T-helper 2 cell (primary cell): ENCODE measurements at places on chromosomes 5 and 9.

GRCh38 chr9:133301253-133302230 lies 26.5 kb upstream of the ABO start:
- DNase-seq: no peak

GRCh38 chr5:142771666-142772065 lies 1.5 kb downstream of the ARHGAP26 start:
- DNase-seq: no peak

DNA sequence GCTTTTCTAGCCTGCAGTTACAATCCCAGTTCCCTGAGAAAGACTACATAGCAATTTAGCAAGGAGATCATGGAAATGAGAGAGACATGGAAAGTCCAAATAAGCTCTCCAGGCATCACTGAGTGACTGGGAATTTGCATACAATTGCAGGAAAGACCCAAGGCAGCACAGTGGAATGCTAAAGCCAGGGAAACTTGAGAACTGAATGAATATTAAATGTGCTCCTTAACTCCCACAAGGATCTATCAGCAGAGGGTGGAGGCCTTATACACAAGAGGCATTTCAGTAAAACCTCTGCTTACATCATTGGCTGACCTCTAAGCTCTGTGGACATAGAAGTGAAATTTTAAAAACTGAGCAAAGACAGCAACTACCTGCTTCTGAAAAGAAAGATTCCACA lies 355.6 kb upstream of the DAB2 start:
- DNase-seq: no peak

GRCh38 chr5:78893940-78894677 lies 91.0 kb downstream of the ARSB start:
- DNase-seq: no peak

DNA sequence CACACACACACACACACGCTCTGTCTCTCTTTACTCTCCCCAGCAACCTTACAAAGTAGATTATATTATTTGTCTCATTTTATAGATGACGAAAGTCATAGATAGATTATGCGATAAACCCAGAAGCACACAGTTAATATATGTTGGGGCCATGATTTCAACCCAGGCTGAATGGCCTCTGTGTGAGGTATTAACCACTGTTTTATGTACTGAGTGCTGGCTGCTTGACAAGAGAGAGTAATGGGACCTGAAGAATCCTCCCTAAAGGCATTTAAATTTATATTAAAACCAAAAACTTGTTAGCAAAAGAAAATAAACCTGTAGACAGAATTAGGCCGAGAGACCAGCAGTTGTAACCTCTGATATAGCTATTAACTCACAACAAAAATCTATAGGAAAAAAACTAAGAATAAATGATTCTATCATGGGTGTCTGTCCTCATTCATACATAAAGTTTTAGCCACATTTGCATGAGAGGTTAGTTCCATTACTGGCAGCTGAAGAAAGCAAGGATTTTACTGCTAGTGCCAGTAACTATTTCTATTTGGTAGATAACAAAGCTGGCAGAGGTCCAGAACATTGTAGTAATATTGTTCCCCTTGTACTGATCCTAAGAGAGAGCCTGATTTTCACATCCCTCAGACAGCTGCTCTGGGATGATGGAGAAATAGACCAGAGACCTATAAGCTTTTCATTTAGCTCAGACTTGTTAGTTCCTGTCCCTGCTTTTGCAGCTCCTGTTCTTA lies 250.9 kb downstream of the ADGRV1 start:
- no peak for DNase-seq

- no peak for DNase-seq
Measured at GRCh38 chr5:132392978-132393825, 23.7 kb downstream of the SLC22A5 start.

GRCh38 chr9:88833946-88834345 lies 157.3 kb upstream of the S1PR3 start:
- no peak for DNase-seq

- DNase-seq: no peak
Measured at GRCh38 chr5:135830876-135831275, 3.6 kb upstream of the SLC25A48 start.

DNA sequence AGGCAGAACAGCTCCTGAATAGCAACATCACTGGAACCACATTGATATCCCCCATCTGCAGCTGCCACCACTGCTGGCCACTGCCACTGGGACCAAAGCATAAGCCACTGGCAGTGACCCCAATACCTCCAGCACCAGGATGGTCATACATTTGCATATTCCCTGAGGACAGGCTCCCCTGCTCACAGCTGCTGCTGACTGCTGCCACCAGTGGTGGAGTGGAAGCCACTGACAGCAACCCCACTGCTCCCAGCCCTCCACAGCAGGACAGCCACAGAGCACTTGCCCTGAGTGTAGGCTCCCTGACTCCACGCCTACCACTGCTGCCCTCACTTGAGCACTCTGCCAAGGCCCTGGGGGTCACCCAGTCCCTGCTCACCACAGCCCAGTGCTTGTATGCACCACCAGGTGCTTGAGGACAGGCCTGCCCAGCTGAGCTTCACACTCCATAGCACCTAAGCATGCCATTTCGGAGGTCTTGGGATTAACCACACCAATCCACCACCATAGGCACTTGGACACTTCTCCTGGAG lies 327.4 kb upstream of the RPS23 start:
- no peak for DNase-seq

DNA sequence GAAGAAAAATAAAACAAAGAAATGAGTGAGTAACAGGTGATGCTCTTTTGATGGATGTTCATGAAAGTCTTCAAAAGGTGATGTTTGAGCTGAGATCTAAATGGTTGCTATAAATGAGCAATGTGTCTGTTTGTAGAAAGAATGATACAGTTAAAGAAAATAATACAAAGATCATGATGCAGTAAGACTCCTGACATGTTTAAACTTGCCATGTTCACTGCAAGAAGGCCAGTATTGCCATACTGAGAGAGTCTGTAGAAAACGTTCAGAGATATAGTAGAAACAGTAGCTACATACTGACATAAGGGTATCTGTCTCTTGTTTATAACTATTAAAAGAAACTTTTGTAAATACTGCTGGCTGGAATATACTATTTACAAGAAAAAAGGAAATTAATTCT lies 1609.2 kb upstream of the ACO1 start:
- no peak for DNase-seq

DNA sequence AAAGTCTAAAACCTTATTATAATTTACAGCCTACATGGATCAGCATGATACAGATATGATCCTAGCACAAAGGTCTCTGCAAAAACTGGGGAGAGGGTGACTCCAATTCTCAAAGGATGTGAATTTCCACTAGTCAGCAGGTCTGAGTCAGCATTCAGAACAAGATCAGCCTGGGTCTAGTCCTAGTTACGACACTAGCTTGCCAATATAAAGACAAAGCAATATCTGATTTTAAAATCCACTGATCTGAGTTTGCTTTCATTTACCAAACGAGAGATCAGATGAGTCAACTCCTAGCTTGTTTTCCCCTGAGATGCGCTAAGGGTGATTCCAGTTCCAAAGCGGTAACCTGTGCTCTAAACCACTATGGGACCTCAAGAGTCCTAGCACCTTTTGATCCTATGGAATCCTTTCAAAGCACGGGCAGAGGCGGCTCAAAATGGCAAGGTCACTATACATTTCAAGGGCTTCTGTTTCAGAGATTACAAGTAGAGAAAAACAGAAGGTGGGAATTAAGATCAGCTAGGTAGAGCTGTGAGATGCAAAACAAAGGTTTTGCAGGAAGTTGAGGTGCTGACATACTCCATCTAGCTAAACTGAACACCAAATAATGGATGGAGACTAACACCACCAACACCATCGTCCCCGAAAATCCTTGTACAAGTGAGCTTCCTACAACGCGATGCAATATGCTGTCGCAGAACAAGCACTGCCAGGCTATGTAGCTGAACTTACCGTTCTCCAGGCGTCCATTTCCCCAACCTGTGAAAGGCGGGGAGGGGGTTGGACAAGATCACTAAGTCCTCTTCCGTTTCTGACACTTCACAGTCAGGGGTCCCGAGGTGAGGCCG lies 906 bp downstream of the SLC25A51 start:
- DNase-seq: no peak
